ENCODE measurements at places on chromosomes 2 and 18. TPM values are rescaled to one million over a fixed set of nuclear protein-coding genes. Genes with fewer than 3 reads are reported as not detected.
A peak's percentile ranks its signal among the peaks of the same experiment; 100 is the strongest.

- no peaks in the 10 kb centered on the region for H3K27me3 ChIP-seq
- H3K4me3 ChIP-seq = no peak overlapping the region
- H3K36me3 ChIP-seq = no peaks in the 10 kb centered on the region
- DNase-seq = no peak
These were observed 26.8 kb downstream of the ITM2C start for GRCh38 chr2:230891509-230891908.

GRCh38 chr18:58417752-58418151 lies 211.1 kb downstream of the ALPK2 start:
- H3K27ac ChIP-seq = no peak overlapping the region
- no peak for DNase-seq
- no peaks in the 10 kb centered on the region for H3K27me3 ChIP-seq
- no peaks in the 10 kb centered on the region for H3K4me1 ChIP-seq
- no peak overlapping the region for H3K4me3 ChIP-seq

DNA sequence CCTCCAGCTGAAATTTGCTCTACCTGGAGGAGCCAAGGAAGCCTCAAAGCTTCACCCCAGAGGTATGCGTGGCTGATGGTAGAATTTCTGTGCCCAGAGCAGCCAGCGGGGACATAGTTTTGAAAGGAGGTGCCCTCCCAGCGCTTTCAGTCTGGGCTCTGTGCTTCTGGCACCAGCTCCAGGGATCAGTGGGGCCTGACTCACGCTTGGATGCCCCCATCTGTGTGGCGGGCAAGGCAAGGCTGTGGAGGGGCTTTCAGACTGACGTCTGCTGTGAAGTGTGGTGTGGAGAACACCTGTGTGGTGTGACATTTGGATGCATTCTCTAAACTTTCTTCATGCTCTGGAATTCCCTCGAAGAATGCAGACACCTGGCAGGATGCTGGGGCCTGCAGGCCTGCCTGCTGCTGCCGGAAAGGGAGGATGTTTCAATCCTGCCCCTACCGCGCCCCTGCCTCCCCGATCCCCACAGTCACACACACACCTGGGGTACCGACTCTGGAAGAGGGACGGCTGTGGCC lies 84.1 kb downstream of the CTIF start:
- H3K4me3 ChIP-seq = no peak overlapping the region
- H3K27ac ChIP-seq = no peak overlapping the region
- H3K36me3 ChIP-seq = peaks cover 6% of the 10 kb centered on the region
- no peaks in the 10 kb centered on the region for H3K27me3 ChIP-seq
- H3K4me1 ChIP-seq = no peaks in the 10 kb centered on the region

DNA sequence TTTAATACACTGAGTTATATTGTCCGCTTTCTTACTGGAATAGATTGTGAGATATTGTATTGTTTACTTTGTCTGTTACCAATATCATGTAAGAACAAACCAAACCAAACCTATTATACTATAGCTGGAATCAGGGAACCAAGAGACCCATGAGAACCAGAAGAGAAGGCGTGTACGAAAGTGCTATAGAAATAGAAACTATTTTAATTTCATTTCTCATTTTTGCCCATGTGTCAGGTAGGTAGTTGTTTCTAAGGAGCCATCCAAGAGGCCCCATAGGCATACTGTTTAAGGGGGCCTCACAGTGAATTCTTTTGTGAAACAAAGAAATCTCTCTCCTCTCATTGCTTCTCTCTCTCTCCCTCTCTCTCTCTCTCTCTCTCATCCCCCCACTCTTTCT lies 363.6 kb downstream of the RNF144A start:
- DNase-seq = no peak
- no peaks in the 10 kb centered on the region for H3K27me3 ChIP-seq
- no peaks in the 10 kb centered on the region for H3K4me1 ChIP-seq
- no peaks in the 10 kb centered on the region for H3K36me3 ChIP-seq
- no peak overlapping the region for H3K4me3 ChIP-seq

TUBB8B gene
- total RNA-seq = not detected

MBD1 gene
- 47.5 TPM for total RNA-seq

CD207 gene
- total RNA-seq = 0.16 TPM

TTN gene
- total RNA-seq = 3,847 TPM

SKOR2 gene
- total RNA-seq = not detected

DNA sequence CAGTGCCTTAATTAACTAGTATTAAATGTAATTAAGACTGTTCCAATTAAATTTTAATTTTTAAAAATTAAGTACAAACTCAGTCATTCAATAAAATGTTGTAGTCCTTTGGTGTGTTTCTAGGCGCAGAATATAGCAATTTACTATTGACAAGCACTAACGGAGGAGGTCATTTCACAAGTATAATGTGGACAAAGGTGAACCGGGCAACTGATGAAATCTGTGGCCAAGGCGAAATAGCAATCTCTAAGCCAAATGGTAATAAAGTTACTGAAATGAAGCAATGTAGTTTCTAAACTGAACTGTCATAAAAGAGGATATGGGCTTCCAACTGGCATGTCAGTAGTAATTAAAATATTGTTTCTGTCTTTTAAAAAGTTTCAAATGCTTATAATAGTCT lies 27.5 kb downstream of the FIGN start:
- no peak overlapping the region for H3K27ac ChIP-seq
- H3K4me3 ChIP-seq = no peak overlapping the region
- H3K36me3 ChIP-seq = no peaks in the 10 kb centered on the region

MBD5 gene
- 14.9 TPM for total RNA-seq

- no peak overlapping the region for H3K27ac ChIP-seq
- no peaks in the 10 kb centered on the region for H3K27me3 ChIP-seq
- no peaks in the 10 kb centered on the region for H3K36me3 ChIP-seq
These were observed 225.1 kb downstream of the ZNF385B start for GRCh38 chr2:179636100-179636980.

DNA sequence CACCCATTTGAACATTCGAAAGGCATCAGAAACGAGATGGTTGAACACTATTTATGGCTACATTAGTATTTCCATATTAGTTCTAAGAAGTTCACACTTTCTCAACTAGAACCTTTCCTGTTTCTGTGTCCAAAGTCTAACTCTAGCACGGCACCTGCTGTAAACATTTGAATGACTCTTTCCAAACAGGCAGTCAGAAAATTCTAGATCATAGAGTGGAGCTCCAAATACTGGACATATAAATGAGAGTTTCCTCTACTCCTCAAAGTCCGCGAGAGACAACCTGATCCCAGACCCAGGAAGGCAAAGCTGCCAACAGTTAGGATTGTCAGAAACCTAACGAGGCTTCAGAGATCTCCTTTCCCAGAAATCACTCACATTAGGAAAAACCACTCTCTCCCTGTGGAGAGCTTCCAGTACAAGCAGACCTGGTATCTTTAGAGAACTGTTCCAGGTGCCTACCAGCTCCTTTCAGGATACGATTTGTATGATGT lies 10.6 kb downstream of the RND3 start:
- H3K27ac ChIP-seq = peak overlapping the region; percentile 77
- no peaks in the 10 kb centered on the region for H3K36me3 ChIP-seq
- no peak for DNase-seq
- H3K4me1 ChIP-seq = peaks cover 99% of the 10 kb centered on the region
- H3K4me3 ChIP-seq = no peak overlapping the region

COL4A3 gene
- total RNA-seq = 1.7 TPM

DNA sequence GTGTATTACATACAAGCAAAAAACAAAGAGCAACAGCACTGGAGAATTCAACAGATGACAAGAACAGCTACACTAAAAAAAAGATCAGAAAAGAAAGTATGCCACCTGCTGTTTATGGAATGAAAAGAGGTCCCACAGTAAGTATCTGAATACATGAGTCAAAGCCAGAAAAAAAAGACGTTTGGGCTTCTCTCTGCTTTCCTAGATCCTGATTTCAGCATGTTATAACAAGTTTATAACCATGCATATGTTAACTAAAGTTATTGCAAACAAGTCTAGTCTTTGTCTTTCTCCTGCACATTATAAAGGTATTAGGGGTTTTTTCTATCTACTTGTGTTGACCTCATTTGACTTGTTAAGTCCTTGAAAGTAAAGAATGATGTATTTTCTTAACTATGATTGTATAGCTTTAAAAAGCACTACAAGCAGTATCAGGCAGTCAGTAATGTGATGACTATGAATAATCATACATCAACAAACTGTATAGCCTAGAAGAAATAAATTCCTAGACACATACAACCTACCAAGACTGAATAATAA lies 108.5 kb upstream of the COL5A2 start:
- H3K36me3 ChIP-seq = no peaks in the 10 kb centered on the region
- H3K27ac ChIP-seq = no peak overlapping the region
- H3K4me3 ChIP-seq = no peak overlapping the region
- no peak for DNase-seq
- H3K27me3 ChIP-seq = no peaks in the 10 kb centered on the region

DNA sequence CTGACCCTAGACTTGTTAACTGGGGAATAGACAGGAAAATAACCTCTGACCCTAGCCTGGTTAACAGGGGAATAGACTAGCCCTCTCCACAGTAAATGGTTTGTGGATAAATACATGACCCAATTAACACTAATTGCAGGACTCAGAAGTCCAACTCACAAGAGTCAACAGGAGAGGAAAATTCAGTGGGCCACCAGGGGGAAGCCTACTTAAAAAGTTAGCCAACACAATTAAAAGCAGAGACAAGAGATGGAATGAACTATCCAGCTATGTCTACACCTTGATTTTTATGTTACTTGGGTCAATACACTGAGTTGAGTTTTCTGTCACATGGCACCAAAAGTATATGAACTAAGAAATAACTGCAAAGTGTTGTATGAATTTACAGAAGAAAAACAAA lies 158.8 kb upstream of the SLC39A10 start:
- no peaks in the 10 kb centered on the region for H3K27me3 ChIP-seq
- DNase-seq = no peak
- no peak overlapping the region for H3K4me3 ChIP-seq
- H3K4me1 ChIP-seq = no peaks in the 10 kb centered on the region
- H3K27ac ChIP-seq = no peak overlapping the region

KIF5C gene
- total RNA-seq = 0.50 TPM

- H3K4me1 ChIP-seq = no peaks in the 10 kb centered on the region
- no peak overlapping the region for H3K4me3 ChIP-seq
- no peaks in the 10 kb centered on the region for H3K27me3 ChIP-seq
- peak; percentile 39 for DNase-seq
These were observed 7.0 kb upstream of the CLIP4 start for GRCh38 chr2:29108225-29108624.

- H3K27ac ChIP-seq = no peak overlapping the region
- no peaks in the 10 kb centered on the region for H3K4me1 ChIP-seq
- no peak overlapping the region for H3K4me3 ChIP-seq
- no peak for DNase-seq
- no peaks in the 10 kb centered on the region for H3K36me3 ChIP-seq
- no peaks in the 10 kb centered on the region for H3K27me3 ChIP-seq
These were observed 136.8 kb downstream of the NEDD4L start for GRCh38 chr18:58180738-58181353.

RIT2 gene
- not detected for total RNA-seq

DNA sequence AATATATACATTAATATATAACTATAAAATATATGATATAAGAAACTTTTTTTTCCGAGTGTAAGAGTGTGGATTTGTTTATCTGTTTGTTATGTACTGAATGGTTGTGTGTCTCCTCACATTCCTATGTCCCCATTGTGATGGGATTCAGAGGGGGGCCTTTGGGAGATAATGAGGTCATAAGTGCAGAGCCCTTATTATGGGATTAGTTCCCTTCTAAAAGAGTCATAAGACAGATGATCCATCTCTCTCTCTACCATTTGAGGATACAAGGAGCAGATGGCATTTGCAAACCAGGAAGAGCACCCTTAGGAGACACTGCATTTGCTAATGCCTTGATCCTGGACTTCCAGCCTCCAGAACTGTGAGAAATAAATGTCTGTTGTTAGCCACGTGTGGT lies 30.3 kb upstream of the SAP130 start:
- no peak overlapping the region for H3K4me3 ChIP-seq
- no peaks in the 10 kb centered on the region for H3K36me3 ChIP-seq
- no peak for DNase-seq
- no peaks in the 10 kb centered on the region for H3K27me3 ChIP-seq
- H3K4me1 ChIP-seq = no peaks in the 10 kb centered on the region

- no peak overlapping the region for H3K27ac ChIP-seq
- DNase-seq = no peak
- peaks cover 18% of the 10 kb centered on the region for H3K4me1 ChIP-seq
- no peak overlapping the region for H3K4me3 ChIP-seq
These were observed 36.1 kb downstream of the NHEJ1 start for GRCh38 chr2:219124381-219125110.

CBLN2 gene
- 3.7 TPM for total RNA-seq

GRCh38 chr2:122447237-122447636 lies 691.8 kb downstream of the TSN start:
- no peak for DNase-seq
- H3K4me3 ChIP-seq = no peak overlapping the region
- H3K27ac ChIP-seq = no peak overlapping the region

DNA sequence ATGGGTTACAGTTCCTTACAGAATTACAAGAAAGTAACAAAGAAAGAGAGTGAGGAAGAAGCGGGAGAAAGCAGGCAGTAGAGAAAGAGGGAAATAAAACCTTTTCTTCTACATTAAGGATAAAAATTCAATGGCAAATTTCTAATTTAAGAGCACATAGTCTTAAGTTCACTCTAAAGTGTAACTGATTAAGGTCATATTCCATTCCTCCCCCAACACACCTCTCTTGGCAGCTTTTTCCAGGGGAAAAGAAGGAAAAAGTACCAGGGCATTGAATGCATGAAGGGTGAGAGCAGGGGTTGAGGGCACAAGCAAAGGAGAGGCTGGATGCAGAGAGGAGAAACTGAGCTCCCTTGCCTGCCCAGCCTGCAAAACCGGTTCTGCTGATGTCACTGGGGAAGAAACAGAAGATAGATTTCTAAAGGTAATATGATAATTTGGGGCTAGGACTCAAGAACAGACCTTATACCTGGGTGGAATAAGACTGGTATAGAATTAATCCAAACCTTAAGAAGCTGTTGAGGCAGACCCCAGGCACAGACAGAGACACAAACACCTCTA lies 4.6 kb downstream of the ACMSD start:
- H3K36me3 ChIP-seq = no peaks in the 10 kb centered on the region
- H3K27ac ChIP-seq = no peak overlapping the region

GRCh38 chr2:127200962-127201361 lies 19.1 kb downstream of the CYP27C1 start:
- no peak overlapping the region for H3K27ac ChIP-seq
- H3K4me1 ChIP-seq = no peaks in the 10 kb centered on the region
- DNase-seq = no peak
- H3K27me3 ChIP-seq = peaks cover 6% of the 10 kb centered on the region

DNA sequence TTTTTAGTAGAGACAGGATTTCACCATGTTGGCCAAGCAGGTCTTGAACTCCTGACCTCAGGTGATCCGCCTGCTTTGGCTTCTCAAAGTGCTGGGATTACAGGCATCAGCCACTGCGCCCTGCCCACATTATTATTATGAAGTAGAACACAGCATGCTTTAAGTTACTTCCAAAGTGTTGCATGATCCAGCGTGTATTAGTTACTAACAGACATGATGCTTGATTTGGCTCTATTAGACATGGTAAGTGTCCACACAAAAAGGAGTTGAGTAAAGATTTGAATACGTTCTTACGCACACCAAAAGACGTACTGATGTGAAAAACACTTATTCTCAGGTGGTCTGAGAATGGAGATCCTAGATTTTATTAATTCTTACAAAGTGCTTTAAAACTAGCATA lies 50.0 kb downstream of the SLC38A11 start:
- H3K27me3 ChIP-seq = no peaks in the 10 kb centered on the region
- H3K27ac ChIP-seq = no peak overlapping the region
- H3K4me3 ChIP-seq = no peak overlapping the region

- H3K27ac ChIP-seq = peak overlapping the region; percentile 3
- H3K36me3 ChIP-seq = no peaks in the 10 kb centered on the region
- peaks cover 51% of the 10 kb centered on the region for H3K4me1 ChIP-seq
- DNase-seq = no peak
These were observed 67.3 kb downstream of the NDUFA10 start for GRCh38 chr2:239957681-239958472.

- no peaks in the 10 kb centered on the region for H3K27me3 ChIP-seq
- DNase-seq = no peak
- H3K27ac ChIP-seq = no peak overlapping the region
- no peak overlapping the region for H3K4me3 ChIP-seq
These were observed 78.9 kb upstream of the CYRIA start for GRCh38 chr2:16744521-16744920.
